ENCODE measurements at places on chromosomes 13 and 19. TPM values are rescaled to one million over a fixed set of nuclear protein-coding genes. Genes with fewer than 3 reads are reported as not detected.

GRCh38 chr19:52200044-52200443, 10.2 kb downstream of the PPP2R1A start:
- DNase-seq = no peak

DNA sequence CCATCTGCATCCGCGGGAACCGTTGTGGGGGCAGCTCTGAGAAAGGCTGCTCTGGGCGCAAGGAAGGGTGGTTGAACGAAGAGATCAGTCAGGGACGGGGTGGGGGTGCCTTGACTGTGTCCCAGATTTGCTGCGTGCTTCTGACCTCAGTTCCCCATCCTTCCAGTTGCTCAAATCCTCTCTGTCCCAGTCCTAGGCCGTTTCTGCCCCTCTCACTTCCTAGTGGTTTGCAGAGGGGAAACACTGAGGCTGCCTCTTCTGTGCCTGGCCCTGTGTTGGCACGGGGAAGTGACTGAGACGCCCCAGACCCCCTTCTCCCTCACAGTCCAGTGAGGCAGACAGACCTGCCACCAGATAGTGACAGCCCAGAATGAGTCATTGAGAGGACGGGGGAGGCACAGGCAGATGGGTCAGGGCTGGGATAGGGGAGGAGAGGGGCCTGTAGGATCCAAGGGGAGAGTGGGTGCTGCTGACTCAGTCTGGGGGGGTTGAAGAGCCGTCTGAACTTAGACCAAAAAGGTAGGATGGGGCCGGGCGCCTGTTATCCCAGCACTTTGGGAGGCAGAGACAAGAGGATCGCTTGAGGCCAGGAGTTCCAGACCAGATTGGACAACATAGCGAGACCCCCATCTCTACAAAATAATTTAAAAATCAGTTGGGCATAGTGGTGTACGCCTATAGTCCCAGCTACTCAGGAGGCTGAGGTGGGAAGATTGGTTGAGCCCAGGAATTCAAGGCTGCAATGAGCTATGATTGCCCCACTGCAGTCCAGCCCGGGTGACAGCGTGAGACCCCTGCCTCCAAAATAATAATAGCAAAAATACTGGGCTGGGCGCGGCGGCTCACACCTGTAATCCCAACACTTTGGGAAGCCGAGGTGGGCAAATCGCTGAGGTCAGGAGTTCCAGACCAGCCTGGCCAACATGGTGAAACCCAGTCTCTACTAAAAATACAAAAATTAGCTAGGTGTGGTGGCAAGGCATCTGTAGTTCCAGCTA, 26.5 kb downstream of the NUMBL start:
- no peak for DNase-seq

- no peak for DNase-seq
These were observed 185.6 kb upstream of the STARD13 start for GRCh38 chr13:33471204-33471603.

GRCh38 chr19:46529622-46530451, 34.2 kb upstream of the PNMA8B start:
- peak; percentile 85 for DNase-seq

DNA sequence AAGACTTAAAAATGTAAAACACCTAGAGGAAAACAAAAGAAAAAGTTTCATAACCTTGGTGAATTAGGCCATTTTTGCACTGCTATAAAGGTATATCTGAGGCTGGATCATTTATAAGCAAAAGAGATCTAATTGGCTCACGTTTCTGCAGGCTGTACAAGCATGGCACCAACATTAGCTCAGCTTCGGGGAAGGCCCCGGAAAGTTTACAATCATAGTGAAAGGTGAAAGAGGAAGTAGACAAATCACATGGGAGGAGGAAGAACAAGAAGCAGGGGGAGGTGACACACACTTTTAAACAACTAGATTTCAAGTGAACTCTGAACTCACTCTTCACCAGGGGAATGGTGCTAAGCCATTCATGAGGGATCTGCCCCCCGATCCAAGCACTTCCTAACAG, 1358.5 kb upstream of the PCDH9 start:
- no peak for DNase-seq

DNA sequence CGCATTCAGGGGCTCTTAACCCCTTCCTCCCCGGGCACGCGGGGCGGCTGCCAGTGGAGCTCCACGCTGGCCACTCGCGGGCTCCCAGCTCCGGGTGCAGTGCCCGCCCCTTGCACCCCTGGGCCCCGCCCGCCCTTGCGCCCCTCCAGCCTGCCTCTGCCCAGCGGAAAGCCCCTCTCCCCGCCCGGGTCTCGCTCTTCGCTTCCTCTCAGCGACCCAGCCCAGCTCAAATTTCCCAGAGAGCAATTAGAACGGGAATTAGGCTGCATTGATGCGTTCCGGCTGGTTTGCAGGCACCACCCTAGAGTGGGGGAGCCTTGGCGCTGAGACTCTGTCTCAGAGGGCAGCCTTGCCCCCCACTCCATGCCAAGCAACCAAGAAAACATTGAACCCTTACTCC, 1.8 kb upstream of the GSX1 start:
- no peak for DNase-seq

- no peak for DNase-seq
These were observed 172.7 kb downstream of the KLF5 start for GRCh38 chr13:73231471-73231870.

- DNase-seq = peak; percentile 70
These were observed 37.7 kb downstream of the GSX1 start for GRCh38 chr13:27830010-27830409.

DNA sequence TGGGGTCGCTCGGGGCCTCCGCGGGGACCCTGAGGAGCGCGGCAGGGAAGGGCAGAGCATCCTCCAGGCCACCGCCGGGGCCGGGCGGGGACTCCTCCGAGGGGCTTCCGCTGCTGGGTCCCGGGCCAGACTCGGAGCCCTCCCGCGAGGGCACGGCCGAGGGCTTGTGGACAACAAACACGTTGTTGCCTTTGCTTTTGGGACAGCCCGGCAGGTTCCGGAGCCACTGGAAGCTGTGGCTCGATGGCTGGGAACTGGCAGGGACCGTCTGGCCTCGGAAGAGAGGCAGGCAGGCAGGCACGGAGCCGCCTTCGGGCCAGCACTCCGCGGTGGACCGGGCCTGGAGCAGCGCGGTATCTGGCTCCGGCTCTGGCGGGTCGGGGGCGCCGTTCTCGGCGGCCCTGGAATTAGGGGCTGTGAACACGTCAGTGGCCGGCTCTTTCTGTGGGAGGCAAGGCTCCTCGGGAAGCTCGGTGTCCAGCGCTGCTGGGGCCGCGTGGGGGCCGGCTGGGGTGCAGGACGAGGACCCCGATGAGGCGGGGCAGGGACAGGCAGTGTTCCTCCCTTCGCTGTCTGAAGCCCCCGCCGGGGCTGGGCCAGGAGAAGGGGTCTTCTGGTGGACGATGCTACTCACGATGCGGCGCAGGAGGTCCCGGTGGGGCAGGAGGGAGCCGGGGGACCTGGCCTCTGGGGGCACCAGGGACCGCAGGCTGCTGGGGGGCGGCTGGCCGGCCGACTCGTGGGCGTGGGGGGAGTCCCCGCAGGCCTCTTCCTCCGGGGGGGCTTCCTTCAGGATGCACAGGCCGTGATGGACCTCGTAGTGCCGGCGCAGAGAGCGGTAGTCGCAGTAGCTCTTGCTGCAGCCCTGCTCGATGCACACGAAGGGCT, 27.6 kb downstream of the ZNF541 start:
- DNase-seq = no peak

- DNase-seq = no peak
These were observed 202.2 kb downstream of the SUCLA2 start for GRCh38 chr13:47798906-47799305.

DNA sequence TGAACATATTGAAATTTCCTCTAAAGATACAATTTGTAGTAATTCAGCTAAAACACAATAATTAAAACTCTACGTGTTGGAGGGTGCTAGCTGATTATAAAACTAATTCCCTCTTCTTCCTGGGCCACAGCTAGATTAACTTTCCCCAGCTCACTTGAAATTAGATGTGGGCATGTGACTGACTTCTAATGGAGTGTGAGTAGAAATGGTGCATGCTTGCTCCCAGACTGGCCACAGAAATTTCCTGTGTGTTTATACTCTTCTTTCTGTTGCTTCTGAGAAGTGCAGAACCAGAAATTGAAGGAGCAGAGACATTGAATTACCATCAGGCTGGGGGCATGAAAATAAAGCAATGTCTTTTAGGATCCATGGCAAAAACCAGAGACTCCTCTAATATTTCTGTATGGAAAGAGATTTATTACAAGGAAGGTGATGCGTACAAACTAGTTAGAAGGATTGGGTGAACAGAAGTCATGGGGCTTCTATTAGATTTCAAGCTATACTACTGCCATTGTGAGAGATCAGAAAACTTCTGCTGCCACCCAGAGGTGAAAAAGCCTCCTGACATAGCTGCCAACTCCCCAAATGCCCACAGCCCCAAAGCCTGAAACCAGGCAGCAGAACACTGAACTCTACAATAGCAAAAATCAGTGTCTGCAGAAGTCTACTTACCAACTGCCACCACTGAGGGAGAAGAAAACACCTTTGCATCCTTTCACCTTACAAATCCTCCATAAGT, 379.2 kb upstream of the MIR17HG start:
- no peak for DNase-seq

DNA sequence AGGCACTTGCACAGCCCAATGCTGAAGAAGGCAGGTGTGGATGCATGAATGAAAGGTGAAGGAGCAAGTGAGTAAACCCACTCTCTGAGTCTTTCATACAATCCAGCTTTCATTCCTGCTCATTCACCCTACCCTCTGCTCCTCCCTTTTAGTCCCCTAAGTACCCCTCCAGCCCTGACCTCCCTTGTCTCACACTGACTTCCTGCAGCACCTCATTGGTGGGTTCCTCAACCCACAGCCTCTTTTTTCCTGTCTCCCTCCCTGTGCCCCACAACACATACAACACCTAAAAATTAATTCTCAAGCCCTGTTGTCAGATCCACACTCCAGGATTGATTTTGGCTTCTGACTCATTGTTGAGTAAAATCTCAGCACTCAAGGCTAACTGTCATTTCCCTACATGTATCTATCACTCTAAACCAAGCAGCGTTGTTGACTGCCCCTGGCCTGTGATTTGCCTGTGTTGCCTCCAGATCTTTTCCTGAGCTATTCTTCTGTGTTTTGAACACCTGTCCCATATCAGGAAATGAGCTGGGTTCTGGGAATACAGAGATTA, 177.3 kb upstream of the SERP2 start:
- no peak for DNase-seq

GRCh38 chr13:20721454-20722357, 18.2 kb downstream of the IL17D start:
- DNase-seq = no peak

- DNase-seq = no peak
These were observed 383.1 kb upstream of the GPC6 start for GRCh38 chr13:92843549-92843948.

Gene KISS1R
- total RNA-seq = not detected

Gene ZIM2
- 0.76 TPM for total RNA-seq

Gene ZNF829
- 4.1 TPM for total RNA-seq

Gene KLC3
- not detected for total RNA-seq

Gene ZNF324
- 15.2 TPM for total RNA-seq

Gene TPRX1
- not detected for total RNA-seq

Gene TUBB4A
- total RNA-seq = 47.8 TPM

Gene GRIK5
- total RNA-seq = 9.2 TPM

Gene KASH5
- not detected for total RNA-seq

Gene ZNF28
- total RNA-seq = 18.1 TPM
